Activated naive CD8-positive, alpha-beta T cell treated with anti-CD3 and anti-CD28 coated beads for 36 hours (primary cell): ENCODE measurements at places on chromosomes 1 and 21.

- DNase-seq, result no peak
Observed at GRCh38 chr1:21391497-21391896, 48.4 kb upstream of the NBPF3 start.

DNA sequence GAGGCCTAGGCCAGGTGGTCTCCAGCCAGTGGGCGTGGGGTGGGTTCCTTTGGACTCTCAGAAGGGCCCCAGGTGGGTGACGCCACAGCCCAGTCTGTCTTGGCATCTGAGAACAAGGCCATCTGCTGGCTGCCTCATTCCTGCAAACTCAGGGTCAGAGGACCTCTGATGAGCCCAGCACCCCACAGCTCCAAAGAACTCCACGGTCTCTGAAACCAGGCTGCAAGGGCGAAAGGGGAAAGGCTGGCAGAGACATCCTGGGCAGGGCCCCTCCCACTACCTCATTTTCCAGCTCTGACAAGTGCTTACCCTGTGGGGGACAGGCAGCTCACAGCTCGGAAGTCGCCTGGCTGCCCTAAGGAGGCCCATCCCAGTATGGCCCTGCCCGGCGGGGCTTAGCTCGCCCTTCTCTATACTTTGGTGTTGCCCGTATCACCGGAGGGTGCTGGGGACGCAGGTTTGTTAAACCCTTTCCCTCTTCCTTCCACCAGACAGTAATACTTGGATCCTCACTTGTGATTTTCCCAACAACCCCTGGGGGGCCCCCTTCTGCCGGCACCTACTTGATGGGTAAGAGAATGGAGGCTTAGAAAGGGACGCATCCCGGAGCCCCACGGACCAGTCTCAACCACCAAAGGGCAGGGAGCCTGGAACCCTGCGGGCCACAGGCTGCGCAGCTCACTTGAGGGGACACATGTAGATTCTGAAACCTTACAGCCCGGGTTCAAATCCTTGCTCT, 10.9 kb upstream of the EDN2 start:
- DNase-seq, result peak; percentile 25

GRCh38 chr21:46124083-46124925, 26.4 kb downstream of the COL6A2 start:
- DNase-seq, result no peak

DNA sequence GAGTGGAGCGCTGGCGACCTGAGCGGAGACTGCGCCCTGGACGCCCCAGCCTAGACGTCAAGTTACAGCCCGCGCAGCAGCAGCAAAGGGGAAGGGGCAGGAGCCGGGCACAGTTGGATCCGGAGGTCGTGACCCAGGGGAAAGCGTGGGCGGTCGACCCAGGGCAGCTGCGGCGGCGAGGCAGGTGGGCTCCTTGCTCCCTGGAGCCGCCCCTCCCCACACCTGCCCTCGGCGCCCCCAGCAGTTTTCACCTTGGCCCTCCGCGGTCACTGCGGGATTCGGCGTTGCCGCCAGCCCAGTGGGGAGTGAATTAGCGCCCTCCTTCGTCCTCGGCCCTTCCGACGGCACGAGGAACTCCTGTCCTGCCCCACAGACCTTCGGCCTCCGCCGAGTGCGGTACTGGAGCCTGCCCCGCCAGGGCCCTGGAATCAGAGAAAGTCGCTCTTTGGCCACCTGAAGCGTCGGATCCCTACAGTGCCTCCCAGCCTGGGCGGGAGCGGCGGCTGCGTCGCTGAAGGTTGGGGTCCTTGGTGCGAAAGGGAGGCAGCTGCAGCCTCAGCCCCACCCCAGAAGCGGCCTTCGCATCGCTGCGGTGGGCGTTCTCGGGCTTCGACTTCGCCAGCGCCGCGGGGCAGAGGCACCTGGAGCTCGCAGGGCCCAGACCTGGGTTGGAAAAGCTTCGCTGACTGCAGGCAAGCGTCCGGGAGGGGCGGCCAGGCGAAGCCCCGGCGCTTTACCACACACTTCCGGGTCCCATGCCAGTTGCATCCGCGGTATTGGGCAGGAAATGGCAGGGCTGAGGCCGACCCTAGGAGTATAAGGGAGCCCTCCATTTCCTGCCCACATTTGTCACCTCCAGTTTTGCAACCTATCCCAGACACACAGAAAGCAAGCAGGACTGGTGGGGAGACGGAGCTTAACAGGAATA, 4.2 kb downstream of the TFAP2E start:
- peak; percentile 71 for DNase-seq

DNA sequence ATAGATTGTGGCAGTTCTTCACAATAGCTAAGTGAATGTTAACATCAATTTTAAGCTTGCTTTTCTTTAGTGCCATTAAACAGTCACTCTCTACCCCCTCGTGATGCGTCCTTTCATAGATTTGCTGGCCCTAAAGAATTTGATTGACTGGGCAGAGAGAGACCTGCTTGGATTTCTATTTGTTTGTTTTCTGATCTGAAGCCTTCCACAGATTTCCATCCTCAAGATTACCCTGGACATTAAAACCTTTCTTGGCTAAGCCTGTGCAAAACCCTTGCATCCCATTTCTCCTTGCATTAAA, 17.8 kb downstream of the C1orf21 start:
- no peak for DNase-seq

GRCh38 chr1:57839067-57839466, 415.2 kb upstream of the DAB1 start:
- no peak for DNase-seq
